ENCODE measurements at places on chromosomes 3 and 15.
A peak's percentile ranks its signal among the peaks of the same experiment; 100 is the strongest.

DNA sequence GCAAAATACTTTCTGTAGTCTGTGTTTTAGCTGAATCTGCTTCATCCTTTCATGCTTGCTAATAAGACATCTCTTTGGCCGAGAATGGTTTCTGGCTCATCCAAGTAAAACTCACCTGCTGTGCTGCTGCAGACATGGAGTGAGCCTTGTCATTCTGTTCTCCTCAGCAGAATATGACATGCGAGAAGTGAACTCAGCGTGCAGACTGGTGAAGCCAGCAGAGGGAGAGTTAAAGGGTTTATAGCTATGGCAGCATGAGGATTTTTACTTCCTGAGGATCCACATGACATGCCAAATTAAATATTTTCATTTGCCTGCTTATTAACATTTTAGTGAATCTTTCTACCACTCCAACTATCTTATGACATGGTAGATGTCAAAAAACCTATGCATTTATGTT, 658.4 kb upstream of the NECTIN3 start:
- DNase-seq, result no peak

DNA sequence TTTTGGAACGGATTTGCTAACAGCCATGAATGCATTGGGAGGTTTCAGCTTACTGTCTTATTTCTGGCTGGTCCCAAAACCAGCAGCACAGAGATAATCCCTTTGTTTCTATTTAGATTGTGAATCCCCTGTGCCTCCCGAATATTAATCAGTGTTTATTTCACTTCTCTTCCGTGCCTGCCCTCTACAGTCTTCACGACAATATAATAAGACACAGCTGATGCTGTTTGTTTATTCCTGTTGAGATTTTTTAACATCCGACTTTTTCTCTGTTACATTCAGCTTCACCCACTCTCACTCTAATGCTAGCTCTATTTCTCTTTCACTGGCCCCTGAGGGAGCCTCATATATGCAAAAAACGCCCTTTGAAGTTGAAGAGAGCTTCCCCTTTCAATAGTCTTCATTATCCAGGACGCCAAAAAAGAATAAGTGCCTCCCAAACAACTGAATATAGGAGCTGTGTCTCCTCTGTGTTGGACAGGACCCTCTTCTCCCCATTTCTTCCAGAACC, 995.3 kb downstream of the ROBO2 start:
- no peak for DNase-seq

GRCh38 chr3:128432301-128432970, 34.3 kb downstream of the DNAJB8 start:
- no peak for DNase-seq

DNA sequence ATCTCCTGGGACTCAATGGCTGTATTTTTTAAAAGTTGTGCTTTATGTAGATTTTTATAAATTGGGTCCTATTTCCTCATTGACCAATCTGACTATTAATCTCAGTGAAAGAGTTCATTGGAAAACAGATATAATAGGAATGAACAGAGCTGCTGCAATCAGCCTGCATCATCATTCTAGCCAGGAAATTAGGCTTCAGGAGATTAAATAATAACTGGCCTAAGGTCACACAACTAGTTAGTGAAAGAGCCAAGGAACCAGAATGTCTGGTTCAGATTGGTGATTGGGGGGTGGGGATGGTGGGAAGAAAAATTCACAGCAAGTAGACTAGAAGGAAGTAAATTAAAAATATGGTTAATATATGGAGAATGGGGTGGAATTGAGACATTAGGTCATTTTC, 180.9 kb upstream of the ROPN1 start:
- DNase-seq, result no peak

GRCh38 chr15:26070095-26070532, 207.0 kb upstream of the ATP10A start:
- no peak for DNase-seq

DNA sequence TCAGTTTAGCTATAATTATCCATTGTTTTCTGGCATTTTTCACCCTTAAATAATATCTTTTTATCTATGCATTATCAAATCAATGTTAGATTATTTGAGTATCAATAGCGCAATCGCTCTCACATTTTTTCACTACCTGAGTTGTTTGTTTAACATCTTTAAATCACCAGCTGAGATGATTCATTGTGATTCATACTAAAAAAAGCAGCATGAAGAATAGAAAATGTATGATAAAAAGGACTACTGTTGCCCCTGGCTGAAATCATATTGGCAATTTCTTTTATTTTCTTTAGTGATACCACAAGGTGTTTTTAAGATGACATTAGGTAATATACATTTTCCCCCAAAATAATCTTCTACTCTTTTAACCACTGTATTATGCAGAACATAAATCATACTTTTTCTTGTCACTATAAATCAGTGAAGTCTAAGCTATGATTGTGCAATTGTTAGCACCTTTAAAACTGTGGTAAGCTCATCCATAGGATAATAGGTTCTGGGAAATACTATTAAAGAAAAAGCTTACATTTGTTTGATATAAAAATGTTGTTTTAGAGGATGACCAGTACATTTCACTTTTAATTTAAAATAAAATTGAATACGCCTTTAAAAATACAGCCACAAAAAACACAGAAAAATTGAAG, 889.1 kb downstream of the NAALADL2 start:
- DNase-seq, result no peak

- DNase-seq, result no peak
Measured at GRCh38 chr3:45387636-45388348, 584 bp upstream of the LARS2 start.

DNA sequence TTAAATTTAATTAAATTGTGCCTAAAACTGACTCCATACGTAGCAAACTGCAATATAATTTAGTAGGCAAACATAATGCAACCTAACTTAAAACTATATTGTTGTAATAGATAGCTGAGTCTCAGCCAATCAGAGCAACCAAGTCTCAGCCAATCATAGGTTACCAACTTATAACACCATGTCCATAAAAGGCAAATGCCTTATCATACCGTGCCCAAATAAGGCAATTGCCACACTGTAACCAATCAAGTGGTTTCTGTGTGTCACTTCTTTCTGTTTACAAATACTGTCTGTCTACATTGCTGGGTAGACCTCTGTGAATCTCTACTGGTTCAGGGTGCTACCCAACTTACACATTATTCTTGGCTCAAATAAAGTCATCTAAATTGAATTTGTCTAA, 728.4 kb upstream of the EPHA6 start:
- no peak for DNase-seq

DNA sequence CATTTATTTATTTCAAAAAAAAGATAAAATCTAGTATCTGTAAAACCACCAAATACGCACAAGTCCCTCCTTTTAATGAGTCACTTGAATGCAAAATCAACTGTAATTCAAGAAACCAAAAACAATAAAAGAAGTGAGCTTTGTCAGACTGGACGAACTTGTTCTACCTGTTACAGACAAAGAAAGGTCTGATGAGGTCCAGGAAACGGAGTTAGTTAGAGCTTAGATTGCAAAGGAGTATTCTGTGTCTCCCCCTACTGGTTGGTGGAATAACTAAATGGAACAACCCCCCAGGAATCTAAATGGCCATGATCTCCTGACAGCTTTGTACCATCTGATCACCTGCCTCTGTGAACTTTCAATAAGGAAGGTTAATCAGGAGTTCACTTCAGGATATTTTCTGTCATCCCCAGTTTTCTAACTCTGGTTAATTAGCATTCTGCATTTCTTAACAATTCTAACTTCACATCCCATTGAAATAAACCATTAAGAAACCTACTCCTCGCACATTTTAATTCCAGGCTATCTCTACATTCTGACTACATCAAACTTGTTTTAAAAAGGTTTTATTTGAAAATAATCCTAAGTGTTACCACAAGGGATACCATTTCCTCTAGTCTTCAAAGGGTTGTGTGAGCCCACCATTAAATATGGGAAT, 333.0 kb upstream of the SATB1 start:
- DNase-seq, result no peak

DNA sequence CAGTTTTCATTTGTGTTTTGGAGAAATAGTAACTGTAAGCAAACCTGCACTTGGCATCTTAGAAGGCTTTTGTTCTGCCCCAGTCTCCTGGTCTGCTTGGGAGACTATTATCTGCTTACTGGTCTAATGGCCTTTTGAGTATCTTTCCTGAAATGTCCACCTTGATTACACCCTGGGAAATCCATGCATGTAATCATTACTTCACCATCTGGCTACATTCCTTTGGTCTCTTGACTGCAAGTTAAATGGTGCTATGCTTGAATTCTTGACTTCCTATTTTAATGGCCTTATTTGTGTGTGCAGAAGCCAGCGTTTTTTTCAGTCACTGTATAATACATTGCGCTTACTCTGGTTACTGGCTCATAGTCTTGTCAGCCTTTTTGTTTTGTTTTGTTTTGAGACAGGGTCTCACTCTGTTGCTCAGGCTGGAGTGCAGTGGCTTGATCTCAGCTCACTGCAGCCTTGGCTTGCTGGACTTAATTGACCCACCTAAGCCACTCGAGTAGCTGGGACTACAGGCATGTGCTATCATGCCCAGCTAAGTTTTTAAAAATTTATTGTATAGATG, 30.0 kb downstream of the CHD2 start:
- DNase-seq, result no peak

DNA sequence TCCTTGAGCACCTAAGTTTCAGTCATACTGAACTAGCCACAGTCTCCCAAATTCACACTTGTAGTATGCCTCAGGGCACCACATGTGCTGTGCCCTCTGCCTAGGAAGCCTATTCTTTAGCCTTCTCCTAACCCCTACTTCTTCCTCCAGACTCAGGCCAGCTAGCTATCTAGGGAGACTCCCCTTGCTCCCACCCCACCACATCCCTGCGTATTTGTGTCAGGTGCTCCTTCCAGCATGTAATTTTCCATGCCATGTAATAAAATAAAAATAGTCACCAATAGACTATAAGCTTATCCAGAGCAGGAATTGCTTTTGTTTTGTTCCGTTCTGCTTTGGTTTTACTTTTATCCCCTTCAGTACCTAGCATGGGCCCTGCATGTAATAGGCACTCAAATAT, 14.9 kb upstream of the GJD2 start:
- no peak for DNase-seq

- no peak for DNase-seq
Measured at GRCh38 chr3:178263236-178263916, 272.9 kb upstream of the KCNMB2 start.

GRCh38 chr3:9111417-9111816, 138.0 kb downstream of the SRGAP3 start:
- DNase-seq, result no peak

GRCh38 chr15:74421302-74422245, 12.2 kb downstream of the SEMA7A start:
- DNase-seq, result peak; percentile 44

DNA sequence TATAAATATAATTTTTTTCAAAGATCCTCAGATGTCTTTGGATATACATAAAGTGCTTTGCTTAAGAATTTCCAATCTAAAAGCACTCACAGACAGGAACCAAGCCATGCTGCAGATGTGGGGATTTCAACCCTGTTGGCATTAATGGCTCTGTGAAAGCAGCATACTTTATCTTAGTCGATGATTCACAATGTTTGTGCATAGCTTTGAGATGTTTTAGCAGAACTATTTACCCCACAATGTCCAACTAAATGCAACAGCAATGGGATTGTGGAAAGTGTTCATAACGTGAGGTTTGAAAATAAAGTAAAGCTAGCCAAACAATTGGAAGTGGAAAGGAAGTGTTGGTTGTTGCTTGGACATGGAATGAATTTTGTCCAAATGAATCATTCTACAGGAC, 371.4 kb downstream of the SOX2 start:
- DNase-seq, result no peak

- DNase-seq, result no peak
Measured at GRCh38 chr3:159734681-159735080, 254.0 kb upstream of the IL12A start.

- DNase-seq, result no peak
Measured at GRCh38 chr3:52087731-52088130, 31.4 kb upstream of the DUSP7 start.

DNA sequence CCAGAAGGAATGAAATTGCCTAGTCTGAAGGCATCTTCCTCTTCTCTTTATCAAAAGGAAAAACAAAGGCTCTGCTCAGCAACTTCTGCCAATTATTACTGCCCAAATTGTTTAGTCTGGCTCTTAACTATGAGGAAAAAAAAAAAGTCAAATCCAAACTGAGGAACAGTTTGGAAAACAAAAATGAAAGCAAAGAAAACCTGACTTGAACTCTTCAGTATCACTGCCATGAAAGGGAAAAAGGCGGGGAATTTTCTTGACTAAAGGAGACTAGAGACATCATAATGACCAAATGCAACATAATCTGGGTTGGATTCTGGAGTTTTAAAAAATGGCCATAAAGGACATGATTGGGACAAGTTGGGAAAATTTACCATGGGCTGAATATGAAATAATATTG, 156.3 kb downstream of the STT3B start:
- DNase-seq, result no peak

DNA sequence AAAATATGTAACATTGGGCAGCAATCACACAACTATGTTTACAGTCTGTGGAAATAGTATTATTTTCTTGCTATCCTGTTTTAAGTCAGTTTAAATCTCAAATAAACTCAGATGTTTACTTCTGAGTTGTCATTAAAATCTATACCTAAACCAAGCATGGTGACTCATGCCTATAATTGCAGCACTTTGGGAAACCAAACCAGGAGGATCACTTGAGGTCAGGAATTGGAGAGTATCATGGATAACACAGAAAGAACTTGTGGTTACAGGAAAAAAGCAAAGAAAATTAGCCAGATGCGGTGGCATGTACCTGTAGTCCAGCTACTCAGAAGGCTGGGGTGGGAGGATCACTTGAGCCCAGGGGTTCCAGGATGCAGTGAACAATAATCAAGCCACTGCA, 631.6 kb upstream of the EPHA6 start:
- DNase-seq, result no peak

DNA sequence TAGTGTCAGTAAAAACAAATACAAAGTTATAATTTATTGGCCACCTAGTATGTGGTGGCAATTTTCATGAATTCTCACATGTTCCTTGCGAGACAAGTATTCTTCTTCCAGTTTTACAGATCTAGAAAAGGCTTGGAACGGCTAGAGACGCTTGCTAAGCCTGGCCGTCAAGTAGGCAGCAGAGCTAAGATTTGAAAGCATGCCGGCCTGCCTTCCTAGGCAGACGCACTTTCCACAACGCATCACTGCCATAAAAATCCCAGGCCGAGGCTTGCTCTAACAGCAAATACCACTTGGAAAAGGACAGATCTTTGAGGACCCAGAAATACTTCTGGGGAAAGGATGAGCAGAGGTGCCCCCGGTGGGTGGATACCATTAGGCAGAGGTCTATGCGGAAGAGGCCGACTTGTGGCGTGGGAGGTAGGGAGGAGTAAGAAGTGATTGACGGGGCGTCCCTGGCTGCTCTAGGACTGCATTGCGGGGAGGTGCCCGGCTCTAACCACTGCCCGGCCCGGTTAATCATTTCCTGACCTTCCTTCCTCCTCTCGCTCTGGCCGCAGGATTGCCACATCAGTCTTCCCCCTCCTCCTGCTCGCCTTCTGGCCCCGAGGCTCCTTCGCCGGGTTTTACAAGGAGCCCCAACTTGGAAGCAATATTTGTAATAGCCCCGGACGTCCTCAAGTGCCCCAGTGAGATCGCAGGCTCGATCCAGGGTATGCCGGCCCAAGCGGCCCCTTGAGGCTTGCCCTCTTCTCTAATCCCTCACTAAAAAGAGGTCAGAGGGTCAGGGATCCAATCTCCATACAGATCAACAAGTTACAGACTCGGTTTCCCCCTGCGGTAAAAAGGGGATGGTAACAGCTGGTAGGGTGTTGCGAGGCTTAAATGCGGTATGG, 1.3 kb upstream of the USP3 start:
- DNase-seq, result no peak

GRCh38 chr3:39753391-39753790, 56.0 kb upstream of the MYRIP start:
- no peak for DNase-seq

GRCh38 chr3:140770977-140771667, 93.3 kb downstream of the TRIM42 start:
- no peak for DNase-seq

- DNase-seq, result no peak
Measured at GRCh38 chr15:75662823-75663519, 15.3 kb downstream of the SNX33 start.

Measured in nucleus accumbens (tissue), 56 donors.